Motor neuron (in vitro differentiated cells): ENCODE measurements at places on chromosomes 7 and 10. TPM values are rescaled to one million over a fixed set of nuclear protein-coding genes. Genes with fewer than 3 reads are reported as not detected.

DYNC1I1 gene
- total RNA-seq: 9.1 and 10.3 TPM in 2 replicates

- ATAC-seq: no peak
Measured at GRCh38 chr10:45526309-45526905, 146.2 kb downstream of the ZFAND4 start.

PLCE1 gene
- 1.3 and 1.7 TPM in 2 replicates for total RNA-seq

EMX2 gene
- total RNA-seq: 0.18 and 0.31 TPM in 2 replicates

- ATAC-seq: no peak
Measured at GRCh38 chr7:70923181-70923845, 208.6 kb upstream of the GALNT17 start.

DNA sequence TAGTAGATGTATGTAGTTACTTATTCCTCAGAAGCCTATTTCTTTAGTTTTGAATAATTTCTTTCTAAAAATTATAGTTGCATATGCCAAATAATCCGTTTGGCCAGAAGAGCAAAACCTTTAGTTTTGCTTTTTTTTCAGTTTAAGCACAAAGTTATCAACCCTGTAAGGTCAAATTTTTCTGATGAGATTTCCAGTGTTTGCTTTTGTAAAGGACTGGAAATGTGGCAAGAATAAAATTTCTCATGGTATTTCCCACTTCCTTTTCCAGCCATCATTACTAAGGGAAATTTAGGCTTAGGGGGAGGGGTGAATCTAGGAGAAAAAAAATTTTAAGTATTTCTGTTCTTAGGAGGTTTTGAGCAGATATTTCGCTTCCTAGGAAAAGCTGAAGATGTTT, 7.6 kb downstream of the CALD1 start:
- ATAC-seq: no peak

DNA sequence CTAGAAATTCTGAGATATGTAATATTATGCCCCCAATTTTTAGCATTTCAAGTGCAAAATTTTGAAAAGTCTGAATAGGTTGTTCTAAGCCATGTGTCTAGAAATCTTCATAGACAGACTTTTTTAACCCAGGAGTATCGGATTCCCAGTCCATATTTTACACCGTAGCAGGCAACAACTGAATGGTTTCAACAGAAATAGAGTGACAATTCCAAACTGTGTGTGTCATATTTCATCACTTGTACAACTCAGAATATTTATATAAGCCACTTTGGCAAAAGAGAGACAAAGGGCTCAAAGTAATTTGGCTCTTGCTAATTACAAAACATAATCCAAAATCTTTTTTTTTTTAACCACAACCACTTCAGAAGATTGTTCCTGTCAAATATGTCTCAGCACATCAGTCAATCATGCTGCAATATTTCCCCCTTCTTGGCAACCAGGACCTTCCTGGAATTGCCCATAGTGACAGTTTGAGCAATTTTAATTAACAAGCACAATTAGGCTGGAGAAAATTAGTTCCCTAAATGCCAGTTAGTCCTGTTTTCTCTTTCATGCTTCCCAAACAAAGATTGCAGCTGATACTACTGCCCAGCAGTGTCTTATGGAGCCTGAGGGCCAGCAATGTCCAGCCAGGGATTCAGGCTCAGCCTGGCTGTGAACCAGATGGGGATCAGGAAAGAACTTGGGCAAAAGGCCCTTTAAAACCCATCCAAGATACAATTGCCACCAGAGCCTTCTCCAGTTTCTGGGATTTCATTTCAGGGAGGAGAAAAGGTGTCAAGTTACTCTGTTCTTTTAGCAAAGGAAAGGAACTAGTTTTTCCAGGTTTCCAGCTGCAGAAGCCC, 533.3 kb upstream of the GHITM start:
- ATAC-seq: no peak

GRCh38 chr10:47291682-47292081, 8.3 kb upstream of the GDF10 start:
- ATAC-seq: no peak

DLD gene
- 100 and 119 TPM in 2 replicates for total RNA-seq

DNA sequence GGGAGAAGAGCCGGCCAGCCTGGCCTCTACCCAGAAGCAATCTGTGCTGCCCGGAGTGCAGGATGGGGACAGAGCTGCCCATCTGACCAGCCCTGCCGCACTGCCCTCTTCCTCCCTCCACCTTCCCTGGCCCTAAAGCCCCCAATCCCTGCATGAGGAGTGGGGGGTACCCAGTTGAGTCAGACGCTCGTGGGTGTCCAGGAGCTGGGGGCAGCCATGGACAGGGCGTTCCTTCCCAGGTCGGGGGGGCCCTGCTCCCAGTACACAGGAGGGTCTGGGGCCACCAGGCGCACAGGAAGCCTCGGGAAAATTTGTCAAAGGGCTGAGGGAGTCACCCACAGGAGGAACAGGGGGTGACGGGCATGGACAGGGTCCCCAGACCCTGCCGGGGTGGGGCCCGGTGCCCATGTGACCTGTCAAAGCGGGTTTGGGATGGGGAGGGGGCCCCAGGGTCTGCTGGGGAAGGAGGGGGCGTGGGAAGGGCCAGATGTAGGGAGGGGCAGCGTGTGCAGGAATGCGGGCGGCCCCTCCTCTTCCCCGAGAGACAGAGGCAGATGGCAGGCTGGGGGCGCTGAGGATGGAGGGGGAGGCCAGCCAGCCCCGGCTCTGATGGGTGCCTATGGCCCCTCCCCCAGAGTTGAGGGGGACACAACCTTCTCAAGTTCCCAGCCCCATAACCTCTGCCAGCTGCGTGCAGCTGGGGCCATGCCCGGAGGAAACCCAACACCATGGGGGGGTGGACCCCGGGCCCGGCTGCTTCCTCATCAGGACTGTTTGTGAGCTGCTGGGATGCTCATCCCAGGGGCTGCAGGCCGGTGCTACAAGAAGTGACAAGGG, 21.5 kb upstream of the GRIFIN start:
- ATAC-seq: no peak

- peak; percentile 4 for ATAC-seq
Measured at GRCh38 chr10:126080291-126080825, 184.0 kb downstream of the FANK1 start.

- no peak for ATAC-seq
Measured at GRCh38 chr10:76433161-76434005, 1002.0 kb downstream of the LRMDA start.

- ATAC-seq: peak; percentile 72
Measured at GRCh38 chr10:28432210-28432676, 100.7 kb upstream of the WAC start.

DNA sequence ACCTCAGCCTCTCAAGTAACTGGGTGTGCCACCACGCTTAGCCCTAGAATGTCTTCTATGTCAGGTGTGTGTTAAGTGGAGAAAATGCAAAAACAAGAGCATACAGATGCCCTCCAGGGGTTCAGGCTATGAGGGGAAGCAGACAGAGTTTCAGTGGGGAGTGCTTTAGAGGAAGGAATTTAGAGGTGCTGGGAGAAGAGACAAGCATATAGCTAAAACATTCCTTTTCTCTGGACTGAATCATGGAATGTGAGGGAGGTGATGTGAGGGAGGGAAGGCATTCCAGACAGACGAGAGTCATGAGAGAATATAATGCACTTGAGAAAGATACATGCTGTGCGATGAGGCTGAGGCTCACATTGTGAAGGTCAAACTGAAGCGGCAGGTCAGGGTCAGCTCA, 6.6 kb upstream of the ZNF786 start:
- ATAC-seq: no peak

DNA sequence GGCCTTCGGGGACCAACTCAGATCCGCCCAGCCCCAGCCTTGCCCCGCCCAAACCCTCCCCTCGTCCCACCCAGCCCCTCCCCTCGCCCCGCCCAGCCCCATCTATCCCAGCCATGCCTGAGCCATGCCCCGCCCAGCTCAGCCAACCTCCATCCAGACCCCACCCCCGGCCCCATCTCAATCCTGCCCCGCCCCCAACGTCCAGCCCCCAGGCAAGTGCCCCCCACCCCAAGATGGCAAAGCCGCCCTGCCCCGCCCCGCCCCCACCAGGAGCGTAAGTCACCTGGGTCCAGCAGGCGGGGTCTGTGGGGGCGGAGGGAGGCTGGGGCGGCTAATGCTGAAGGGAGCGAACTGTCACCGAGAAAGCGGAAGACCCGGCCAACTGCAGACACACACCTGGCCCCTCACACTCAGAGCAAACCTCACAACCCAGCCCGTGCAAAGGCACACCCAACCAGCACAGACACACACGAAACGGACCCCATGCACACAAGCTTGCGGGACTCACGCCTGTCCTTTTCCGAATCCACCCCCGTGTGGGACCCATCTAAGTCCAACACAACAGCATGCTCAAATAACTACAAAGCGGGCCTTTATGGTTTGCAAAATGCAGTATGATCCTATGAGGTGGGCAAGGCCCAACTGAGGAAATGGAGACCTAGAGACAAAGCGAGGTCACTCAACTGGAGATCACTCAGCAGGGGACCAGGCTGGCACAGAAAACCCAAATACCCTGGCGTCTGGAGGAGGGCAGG, 11.5 kb upstream of the OGA start:
- ATAC-seq: no peak

SYCE1 gene
- total RNA-seq: 0.45 and 1.8 TPM in 2 replicates

DNA sequence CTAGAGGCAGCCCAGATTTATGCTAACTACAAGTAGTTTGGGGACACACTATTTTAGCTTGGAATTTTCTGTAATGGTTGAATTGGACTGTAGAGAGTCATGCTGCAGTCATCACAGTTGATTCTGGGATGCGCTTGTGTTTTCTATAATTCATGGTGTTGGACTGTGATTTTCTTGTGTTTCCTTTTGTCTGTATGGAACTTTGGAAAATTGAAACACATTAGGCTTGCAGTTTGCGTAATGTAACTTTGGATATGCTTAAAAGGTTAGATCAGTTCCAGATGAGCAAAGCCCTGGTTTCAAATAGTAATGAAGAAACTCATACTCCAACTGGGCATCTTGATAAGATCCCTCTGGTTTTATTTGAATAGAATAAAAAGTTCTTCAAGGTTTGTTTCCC, 502.2 kb downstream of the ARL4A start:
- no peak for ATAC-seq

DNA sequence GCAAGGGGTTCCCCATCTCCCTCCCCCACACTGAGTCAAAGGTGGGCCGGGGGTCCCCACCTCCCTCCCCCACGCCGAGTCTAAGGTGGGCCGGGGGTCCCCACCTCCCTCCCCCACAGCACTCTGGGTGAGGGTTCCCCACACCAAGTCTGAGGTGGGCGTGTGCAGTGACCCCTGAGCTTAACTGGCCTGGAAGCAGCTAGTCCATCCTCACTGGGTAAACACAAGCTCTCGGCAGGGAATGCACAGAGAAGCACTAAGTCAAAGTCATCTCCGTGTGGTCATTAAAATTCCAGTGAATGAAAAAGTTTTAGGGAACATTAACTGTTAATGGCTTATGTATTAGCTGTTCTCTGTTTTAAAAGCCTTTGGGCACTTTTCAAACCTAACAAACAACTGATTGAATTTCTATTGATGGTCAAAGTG, 43.7 kb upstream of the PRKAR1B start:
- ATAC-seq: no peak

DNA sequence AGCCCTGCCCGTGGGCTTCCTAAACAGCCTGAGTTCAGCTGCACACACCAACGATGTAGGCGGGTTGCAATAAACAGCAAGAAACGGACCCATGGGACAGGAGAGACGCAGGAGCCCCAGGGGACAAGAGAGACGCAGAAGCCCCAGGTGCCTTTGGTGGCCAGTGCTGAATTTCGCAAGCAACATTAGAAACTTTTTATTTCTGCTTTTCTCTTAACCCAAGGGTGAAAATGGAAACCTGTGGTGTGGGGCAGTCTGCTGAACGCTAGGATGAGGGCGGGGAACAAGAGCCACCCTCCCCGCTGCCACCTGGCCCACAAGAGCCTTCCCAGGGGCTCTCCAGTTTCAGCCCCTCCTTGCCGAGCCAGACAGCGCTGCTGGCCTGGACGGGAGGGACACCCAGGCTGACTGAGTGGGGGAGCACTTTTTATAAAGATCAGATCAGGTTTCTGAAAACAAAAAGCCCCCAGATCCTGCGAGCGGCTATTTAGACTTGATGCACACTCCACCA, 20.0 kb upstream of the GPR146 start:
- no peak for ATAC-seq

GRCh38 chr7:50610521-50611277, 45.5 kb upstream of the DDC start:
- ATAC-seq: no peak

MOGAT3 gene
- 0.18 TPM in 1 of 2 replicates, not detected in the other for total RNA-seq

DNA sequence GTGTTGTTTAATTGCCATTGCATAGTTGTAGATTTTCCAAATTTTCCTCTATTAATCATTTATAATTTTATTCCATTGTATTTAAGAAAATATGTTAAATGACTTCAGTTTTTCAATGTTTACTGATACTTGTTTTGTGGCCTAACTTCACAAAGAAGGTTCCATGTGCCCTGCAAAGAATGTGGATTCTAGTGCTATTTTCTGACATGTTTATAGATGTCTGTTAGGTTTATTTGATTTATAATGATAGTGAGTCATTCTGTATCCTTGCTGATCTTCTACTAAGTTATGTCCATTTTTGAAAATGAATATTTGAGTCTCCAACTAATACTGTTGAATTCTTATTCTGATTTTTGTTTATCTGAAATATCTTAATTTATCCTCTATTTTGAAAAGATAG, 369.0 kb downstream of the MAGI2 start:
- ATAC-seq: no peak

GRCh38 chr10:73798927-73799560, 12.4 kb downstream of the NDST2 start:
- ATAC-seq: peak; percentile 20

DNA sequence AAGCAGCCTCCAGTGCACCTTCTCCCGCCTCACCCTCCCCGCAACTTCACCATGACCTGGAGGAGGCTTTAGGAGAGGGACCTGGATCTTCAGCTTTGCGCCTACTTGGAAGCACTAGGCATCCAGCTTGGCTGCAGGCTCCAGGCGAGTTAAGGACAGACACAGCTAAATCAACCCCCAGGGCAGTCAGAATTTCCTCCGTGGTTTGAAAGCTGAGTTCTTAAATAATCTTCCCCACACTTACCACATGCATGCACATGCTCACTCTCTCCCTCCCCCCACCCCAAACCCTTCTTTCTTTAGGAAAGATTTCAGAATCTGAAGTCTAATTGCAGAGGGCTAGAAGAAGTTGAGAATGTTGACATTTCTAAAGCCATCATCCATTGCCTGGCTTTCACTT, 36.7 kb upstream of the LRRC4 start:
- no peak for ATAC-seq

DNA sequence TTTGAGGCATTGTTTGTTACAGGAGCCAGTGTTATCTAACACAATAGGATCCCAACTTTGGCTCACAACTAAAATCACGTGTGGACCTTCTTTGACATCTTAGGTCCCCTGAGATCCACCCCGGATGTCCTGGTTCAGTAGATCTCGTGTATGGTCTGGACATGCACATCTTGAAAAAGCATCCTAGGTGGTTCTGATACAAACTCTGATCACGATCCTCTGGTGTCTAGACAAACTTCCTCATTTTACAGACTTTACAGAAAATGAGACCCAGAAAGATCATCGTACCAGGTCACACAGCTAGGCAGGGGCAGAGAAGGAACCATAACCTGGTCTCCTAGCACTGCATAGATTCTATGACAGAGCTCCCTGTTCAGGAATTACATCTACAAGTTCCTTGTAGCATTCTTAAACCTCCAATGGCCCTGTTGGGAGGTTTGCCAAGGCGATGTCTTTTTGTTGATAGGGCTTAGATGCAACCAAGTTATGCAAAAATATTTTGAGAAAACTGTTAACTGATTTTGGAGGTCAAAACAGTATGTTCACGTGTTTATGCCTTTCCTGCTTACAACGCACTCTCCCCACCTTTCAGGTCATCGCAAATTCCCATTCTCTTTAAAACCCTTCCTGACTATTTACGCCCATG, 30.8 kb upstream of the CHST15 start:
- no peak for ATAC-seq
